Activated CD8-positive, alpha-beta memory T cell treated with anti-CD3 and anti-CD28 coated beads, Interleukin-2, amount 50 U/mL, for 48 hours (primary cell): ENCODE measurements at places on chromosomes 3 and 15.

GRCh38 chr15:88714782-88715372 lies 76.1 kb downstream of the ISG20 start:
- DNase-seq: no peak

GRCh38 chr3:143001034-143001368 lies 369 bp upstream of the U2SURP start:
- peak; percentile 77 for DNase-seq

- DNase-seq: no peak
Observed at GRCh38 chr15:63044645-63045464, 2.3 kb downstream of the TPM1 start.

- no peak for DNase-seq
Observed at GRCh38 chr3:67006460-67006859, 8.4 kb downstream of the KBTBD8 start.

- no peak for DNase-seq
Observed at GRCh38 chr3:57066471-57066870, 6.0 kb downstream of the SPATA12 start.
